GM04503 (cell line): ENCODE measurements at places on chromosomes 4 and X.
A peak's percentile ranks its signal among the peaks of the same experiment; 100 is the strongest.

DNA sequence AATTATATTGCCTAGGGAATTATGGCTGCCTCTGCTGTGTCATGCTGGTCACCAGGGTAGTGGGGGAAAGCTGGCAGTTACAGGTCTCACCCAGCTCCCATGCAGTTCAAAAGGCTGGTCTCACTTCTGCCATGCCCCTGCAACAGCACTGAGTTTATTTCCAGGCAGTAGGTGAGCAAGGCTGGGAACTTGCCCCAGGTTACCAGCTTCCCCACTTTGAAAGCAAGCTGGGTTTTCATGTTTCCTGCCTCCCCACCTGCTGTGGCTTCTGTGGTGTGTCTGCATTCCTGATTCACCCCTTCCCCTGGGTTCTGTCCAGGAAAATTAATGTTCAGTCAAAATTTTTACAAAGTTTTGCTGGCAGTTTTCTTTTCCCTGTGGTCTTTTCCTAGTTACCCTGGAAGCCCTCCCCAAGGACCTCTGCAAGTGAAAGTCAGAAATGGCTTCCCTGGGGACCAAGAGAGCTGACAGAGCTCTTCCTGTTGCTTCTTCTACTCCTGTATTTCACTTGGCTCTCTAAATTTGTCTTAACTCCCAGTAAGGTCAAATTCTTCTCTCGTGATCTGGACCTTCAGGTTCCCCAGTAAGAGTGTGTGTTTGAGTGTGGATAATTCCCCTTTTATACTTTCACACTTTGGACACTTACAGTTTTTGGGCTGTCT lies 58.5 kb upstream of the AGTR2 start:
- DNase-seq = no peak

- no peak for DNase-seq
Observed at GRCh38 chr4:38131371-38132091, 171.3 kb downstream of the PTTG2 start.

GRCh38 chrX:3271834-3272186 lies 74.6 kb downstream of the MXRA5 start:
- DNase-seq = peak; percentile 82

DNA sequence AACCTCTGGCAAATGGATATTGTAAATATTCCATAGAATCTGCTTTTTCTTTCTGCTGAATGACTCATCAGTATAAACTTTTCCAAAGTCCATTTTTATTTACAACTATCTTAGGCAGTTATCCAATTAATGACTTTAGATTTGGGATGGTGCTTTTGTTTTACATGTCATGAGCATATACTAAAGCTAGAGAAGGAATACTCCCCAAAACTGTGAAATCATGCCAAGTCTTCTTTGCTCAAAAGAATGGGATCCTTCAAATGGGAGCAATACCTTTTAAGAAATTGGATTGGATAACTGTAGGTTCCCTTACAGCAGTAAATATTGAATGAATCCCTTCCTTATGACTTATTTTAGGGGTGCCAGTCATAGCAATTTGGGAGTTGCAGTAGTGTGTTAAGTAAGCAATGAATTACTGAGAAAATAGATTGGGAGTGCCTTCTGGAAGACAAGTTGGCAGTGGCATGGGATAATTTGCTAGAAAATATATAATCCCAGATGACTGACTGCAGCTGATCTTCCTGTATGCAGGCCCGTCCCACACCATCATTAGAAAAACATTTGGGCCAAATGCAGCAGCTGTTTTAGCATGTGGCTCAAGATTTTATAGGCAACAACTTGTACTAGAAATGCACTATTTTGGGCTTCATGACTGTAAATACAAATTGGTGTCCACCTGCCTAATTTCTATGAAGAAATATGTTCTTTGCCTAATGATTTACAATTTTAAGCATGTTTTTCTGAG lies 2.8 kb downstream of the TMPRSS11D start:
- no peak for DNase-seq

GRCh38 chrX:135087867-135088266 lies 32.5 kb downstream of the ETDB start:
- no peak for DNase-seq

DNA sequence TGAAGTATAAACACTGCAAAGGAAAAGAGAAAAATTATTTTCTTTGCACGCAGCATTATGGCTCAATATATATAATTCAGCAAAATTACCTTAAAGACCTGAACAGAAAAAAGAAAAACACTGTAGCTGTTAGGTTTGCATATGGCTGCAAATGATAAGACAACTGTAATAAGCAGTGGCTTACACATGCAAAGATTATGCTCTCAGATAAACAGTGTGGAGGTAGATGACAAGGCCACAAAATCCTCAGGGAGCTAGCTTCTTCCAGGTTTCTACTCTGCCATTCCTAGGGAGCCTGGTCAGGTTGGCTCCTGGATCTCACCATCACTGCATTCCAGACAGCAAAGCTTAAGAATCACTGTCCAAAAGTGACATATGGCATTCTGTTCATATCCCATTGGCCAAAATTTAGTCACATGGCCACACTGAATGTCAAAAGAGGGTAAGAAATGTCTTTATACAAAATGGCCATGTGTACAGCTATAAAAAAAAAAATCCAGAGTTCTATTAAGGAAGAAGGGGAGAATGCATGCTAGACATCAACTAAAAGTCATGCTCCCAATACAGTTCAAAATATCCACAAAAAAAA lies 195.2 kb upstream of the SLC7A11 start:
- DNase-seq = no peak

- DNase-seq = no peak
Observed at GRCh38 chr4:179804440-179804839, 2362.2 kb upstream of the AGA start.

DNA sequence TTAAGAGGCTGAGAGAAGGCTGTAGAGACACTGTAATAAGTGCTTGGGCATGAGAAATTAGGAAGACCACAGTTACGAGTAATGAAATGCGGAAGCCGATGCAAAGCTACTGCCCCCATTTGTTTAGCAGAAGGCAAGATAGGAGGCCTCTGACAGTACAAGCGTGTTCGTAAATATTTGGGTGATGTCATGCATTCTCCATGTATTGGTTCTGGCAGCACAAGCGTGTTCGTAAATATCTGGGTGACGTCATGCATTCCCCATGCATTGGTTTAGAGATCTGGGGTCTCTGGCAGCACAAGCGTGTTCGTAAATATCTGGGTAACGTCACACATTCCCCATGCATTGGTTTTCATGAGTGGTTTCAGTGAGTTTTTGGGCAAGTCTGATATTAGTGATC lies 661.5 kb upstream of the FRG1 start:
- no peak for DNase-seq

DNA sequence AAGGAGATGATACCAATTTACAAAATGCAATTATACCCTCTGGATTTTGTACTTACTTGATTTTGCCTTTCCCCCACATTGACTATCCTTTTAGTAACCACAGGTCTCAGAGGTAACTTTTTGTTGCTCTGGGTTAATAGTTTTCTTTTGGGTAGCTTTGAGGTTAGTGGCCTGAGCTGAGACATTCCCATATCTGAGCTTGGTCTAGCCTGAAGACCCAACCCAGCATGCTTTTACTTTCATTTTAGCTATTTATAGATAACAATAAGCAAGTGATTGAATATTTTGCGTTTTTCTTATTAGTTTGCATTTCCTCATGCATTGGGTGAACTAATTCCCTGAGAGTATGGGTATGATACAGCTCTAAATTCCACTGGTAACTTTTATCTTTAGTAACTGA lies 11.8 kb downstream of the HTN1 start:
- no peak for DNase-seq

- DNase-seq = peak; percentile 97
Observed at GRCh38 chr4:123986268-123986798, 589.7 kb downstream of the SPRY1 start.

- no peak for DNase-seq
Observed at GRCh38 chr4:86955888-86956451, 21.2 kb downstream of the AFF1 start.

GRCh38 chr4:143397335-143397734 lies 60.7 kb downstream of the GAB1 start:
- no peak for DNase-seq

DNA sequence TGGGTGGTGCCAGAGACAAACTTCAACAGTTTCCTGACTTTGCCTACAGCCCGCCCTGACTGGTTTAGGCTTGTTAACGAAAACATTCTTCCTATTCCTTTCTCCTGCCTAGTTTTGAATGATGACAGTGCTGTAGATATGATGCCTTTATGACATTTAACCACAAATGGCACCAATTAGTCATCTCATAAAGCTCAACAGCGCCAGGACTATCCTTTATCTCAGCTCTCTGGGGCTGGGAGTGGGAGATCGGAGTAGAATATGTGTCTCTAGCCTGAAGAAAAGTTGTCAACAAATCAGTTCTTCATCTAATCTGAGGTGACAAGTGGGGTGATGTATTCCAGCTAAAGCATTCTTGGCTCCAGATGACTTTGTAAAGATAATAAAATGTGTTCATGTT lies 64.6 kb upstream of the SH3RF1 start:
- peak; percentile 57 for DNase-seq

- DNase-seq = no peak
Observed at GRCh38 chr4:34950926-34951325, 1293.4 kb downstream of the ARAP2 start.

GRCh38 chrX:39453889-39454621 lies 643.7 kb downstream of the BCOR start:
- no peak for DNase-seq

GRCh38 chrX:47191806-47192401 lies 1.7 kb upstream of the UBA1 start:
- DNase-seq = no peak

DNA sequence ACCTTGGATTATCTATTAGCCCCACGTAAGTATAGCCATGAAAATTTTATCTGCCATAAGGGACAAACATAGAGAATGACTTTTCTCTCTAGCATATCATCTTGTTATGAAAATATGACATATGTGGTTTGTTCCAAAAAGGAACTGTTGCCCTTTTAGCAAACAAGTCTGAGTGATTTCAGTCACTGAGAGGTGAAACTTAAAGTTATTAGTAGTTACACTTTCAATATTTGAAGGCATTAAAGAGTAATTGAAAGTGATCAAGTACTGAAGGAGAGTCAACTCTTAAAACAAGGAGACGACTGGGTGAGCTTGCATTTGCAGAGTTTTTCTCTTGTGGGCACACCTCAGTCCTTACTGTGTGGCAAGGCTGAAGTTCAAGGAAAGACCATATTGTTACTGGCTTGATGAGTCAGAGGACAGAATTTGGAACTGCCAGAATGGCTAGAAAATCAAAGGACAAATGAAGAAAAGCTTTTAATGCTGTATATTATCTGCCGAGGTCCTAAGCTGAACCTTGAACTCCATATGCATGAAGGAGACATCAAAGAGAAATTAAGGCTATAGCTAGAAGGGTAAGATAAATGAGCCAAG lies 205.1 kb upstream of the EMCN start:
- DNase-seq = no peak

GRCh38 chrX:69896046-69896445 lies 153.7 kb downstream of the AWAT2 start:
- DNase-seq = no peak

DNA sequence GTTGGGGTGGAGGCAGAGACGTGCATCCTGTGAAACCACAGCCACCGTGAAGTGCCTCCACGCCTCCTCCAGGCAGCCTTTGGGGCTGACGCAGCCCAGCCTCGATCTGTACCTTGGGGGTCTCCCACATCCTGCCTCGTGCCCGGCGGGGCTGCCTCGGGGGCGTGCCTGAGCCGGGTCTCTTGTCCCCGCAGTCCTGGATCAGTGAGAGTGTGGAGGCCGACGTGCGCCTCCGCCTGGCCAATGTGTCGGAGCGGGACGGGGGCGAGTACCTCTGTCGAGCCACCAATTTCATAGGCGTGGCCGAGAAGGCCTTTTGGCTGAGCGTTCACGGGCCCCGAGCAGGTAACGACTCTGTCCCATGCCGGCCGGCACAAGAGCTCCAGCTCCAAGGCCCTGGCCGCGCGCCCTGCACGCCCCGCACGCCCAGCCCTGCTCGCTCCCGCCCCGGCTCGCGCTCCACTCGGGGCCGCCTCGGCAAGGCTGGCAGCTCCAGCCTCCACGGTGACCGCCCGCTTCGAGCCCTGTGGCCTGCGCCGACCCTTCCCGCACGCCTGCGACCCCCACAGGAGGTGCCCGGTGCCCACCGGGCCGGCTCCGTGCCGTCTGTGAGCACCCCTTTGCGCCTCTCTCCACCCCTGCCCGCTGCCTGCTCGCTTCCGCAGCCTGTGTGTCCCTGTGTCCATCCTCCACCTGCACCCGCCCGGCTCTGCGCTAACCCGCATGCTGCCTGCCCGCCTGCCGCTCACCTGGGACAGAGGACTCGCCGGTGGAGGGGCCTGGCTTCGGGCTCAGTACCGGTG lies 9.8 kb downstream of the FGFR3 start:
- DNase-seq = no peak
